MM.1S (cell line): ENCODE measurements at places on chromosomes 12 and 14.

DNA sequence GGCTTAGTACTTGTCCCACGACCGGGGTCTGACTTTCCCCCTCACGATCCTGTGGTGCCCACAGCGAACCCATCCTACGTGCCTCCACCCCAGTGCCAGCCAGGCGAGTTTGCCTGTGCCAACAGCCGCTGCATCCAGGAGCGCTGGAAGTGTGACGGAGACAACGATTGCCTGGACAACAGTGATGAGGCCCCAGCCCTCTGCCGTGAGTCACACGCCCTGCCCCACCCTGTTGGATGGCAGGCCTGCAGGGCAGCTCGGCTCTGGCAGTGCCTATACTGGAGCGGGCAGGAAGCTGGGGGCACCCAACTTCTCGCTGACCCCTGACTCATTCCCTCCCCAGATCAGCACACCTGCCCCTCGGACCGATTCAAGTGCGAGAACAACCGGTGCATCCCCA is 18.3 kb upstream of the LRP1-AS start:
- H3K27me3 ChIP-seq: peaks cover 6% of the 10 kb centered on the region; the same call in 1 of the 2 replicates
- DNase-seq: no peak
- no peaks in the 10 kb centered on the region for H3K4me1 ChIP-seq

DNA sequence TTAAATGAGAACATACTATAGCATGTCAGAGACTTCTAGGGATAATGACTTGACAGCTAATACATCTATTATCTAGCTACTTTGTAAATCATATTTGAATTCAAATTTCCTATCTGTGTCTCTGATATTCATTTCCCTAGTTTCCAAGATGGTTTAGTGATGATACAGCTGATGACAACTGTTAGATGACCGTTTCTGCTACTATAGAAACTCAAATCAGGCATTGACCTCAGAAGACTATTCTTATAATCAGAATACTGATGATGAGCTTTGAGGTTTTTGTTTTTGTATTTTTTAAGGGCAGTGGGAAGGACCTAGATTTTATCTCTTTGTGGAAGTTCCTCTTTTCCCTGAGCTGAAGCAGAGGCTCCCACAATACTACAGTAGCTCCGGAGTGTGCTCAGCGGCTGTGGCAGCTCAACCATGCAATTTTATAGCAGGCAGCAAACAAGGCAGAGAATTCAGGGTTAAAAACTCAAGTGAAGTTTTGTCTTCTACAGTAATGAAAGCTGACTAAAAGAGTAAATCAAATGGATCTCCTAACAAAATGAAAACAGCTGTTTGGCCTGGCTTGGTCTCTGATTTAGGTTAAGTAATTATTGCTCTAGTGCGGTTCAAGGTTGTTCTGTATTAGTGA is 145.1 kb downstream of the SLC25A21 start:
- H3K27me3 ChIP-seq: no peaks in the 10 kb centered on the region
- no peak overlapping the region for H3K4me3 ChIP-seq
- H3K4me1 ChIP-seq: no peaks in the 10 kb centered on the region
- H3K27ac ChIP-seq: no peak overlapping the region
- no peaks in the 10 kb centered on the region for H3K36me3 ChIP-seq

GRCh38 chr12:92002673-92003382 is 142.8 kb downstream of the BTG1 start:
- H3K27ac ChIP-seq: no peak overlapping the region
- DNase-seq: no peak
- no peaks in the 10 kb centered on the region for H3K4me1 ChIP-seq
- no peaks in the 10 kb centered on the region for H3K36me3 ChIP-seq

GRCh38 chr14:35050652-35051051 is 4.6 kb downstream of the FAM177A1 start:
- H3K27ac ChIP-seq: no peak overlapping the region
- H3K4me3 ChIP-seq: no peak overlapping the region
- no peaks in the 10 kb centered on the region for H3K4me1 ChIP-seq

DNA sequence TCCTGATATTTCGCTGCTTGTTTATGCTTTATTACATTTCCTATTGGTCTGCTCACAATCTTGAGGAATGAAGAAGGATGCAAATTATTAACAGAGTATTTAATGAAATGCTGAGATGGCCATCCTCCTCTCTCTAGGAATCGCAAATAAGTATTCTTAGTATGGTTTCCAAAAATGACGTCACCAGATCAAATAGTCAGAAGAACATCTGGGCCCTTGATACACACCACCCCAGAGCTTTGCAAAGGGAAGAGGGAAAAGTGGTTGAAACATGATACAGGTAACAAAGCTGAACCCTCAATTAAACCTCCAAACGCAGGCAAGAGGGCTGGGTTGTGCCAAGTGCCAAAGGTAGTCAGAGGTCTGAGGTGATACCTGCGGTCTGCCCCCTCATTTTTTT is 107.3 kb downstream of the BCL11B start:
- no peaks in the 10 kb centered on the region for H3K27me3 ChIP-seq
- H3K4me1 ChIP-seq: no peaks in the 10 kb centered on the region
- no peak overlapping the region for H3K27ac ChIP-seq

DNA sequence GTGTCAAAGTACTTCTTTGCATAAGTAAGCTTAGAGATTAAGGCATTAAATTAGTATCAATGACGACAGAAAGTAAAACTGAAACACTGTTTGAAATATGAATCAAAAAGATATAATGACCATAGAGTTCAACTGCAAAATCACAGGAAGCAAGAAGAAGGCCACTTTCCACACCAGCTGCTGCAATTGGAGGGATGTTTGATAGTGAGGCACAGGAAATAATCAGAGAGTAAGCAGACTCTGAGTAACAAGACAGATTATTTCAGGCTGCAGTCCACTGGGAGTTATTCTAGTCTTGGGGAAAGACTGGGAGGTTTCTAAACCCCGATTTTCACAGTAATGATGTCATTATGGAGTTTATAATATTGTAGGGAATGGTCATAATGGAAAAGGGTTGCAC is 12.9 kb downstream of the MDGA2 start:
- no peak overlapping the region for H3K4me3 ChIP-seq
- peak; percentile 6 for DNase-seq
- H3K4me1 ChIP-seq: no peaks in the 10 kb centered on the region
- no peak overlapping the region for H3K27ac ChIP-seq
- H3K36me3 ChIP-seq: no peaks in the 10 kb centered on the region
- H3K27me3 ChIP-seq: no peaks in the 10 kb centered on the region

GRCh38 chr14:76780360-76780759 is 19.1 kb downstream of the VASH1 start:
- H3K4me1 ChIP-seq: no peaks in the 10 kb centered on the region
- no peak overlapping the region for H3K4me3 ChIP-seq
- H3K27ac ChIP-seq: no peak overlapping the region
- DNase-seq: no peak
- H3K27me3 ChIP-seq: no peaks in the 10 kb centered on the region

DNA sequence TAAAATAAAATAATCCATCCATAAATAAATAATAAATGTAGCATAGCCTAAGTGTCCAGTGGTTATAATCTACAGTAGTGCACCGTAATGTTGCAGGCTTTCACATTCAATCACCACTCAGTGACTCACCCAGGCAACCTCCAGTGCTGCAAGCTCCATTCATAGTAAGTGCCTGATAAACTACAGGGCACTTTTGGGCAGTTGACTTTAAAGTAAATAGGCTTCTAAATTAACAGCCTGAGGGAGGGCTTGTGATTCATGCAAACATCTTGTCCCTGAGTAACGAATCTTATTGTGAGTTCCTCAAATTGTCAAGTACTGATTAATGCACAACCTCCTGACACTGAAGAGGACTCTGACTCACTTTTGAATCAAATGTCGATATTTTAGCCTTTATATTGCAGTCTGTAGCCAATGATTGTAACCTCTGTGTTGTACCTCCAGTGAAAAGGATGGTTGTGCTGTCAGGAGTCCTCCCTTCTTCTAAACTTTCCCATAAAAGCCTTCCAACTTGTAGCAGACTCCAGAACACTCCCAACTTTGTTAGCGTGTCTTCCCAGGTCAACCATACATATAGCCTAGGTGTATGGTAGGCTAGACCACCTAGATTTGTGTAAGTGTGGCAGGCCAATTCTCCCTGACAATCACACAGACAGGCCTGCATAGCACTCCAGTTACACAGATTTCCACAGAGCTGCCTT is 55.0 kb upstream of the BICD1 start:
- no peak for DNase-seq
- H3K36me3 ChIP-seq: no peaks in the 10 kb centered on the region
- no peaks in the 10 kb centered on the region for H3K4me1 ChIP-seq
- no peaks in the 10 kb centered on the region for H3K27me3 ChIP-seq

DNA sequence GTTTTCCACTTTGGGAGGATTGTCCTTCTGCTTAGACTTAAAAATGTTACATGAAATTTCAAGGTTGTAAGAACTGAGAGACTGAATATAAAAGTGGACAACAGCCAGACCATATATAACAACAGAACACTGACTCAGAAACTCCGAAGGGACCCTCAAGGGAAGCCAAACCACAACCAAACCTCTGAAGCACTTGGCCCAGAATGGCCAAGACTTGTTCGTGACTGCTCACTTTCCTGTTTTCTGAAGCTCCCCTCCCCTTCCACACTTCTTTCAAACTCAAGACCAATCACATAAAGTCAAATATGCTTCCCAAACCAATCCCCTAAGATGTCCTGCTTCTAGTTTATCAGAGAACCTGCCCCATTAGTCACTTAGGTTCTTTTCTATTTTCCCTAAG is 13.7 kb downstream of the OR6J1 start:
- H3K27me3 ChIP-seq: no peaks in the 10 kb centered on the region
- DNase-seq: no peak
- H3K4me3 ChIP-seq: no peak overlapping the region
- H3K36me3 ChIP-seq: no peaks in the 10 kb centered on the region
- H3K27ac ChIP-seq: no peak overlapping the region

DNA sequence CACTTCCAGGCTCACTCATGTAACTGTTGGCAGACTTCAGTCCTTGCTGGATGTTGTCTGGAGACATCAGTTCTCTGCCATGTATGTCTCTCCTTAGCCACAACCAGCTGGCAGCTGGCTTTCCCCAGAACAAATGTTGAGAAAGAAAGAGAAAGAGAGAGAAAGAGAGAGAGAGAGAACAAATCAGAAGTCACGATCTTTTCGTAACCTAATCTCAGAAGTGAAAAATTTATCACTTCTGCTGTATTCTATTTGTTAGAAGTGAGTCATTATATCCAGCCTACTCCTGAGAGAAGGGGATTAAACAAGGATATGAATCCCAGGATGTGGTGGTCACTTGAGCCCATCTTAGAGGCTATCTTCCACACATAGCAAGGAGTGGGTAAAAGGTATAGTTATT is 101.2 kb downstream of the BTG1 start:
- H3K27me3 ChIP-seq: no peaks in the 10 kb centered on the region
- DNase-seq: no peak
- no peaks in the 10 kb centered on the region for H3K36me3 ChIP-seq
- no peak overlapping the region for H3K27ac ChIP-seq

GRCh38 chr14:87830443-87831096 is 162.4 kb downstream of the GALC start:
- H3K4me3 ChIP-seq: no peak overlapping the region
- no peaks in the 10 kb centered on the region for H3K36me3 ChIP-seq
- H3K4me1 ChIP-seq: no peaks in the 10 kb centered on the region

GRCh38 chr12:102958073-102958829 is 777 bp downstream of the ASCL1 start:
- no peaks in the 10 kb centered on the region for H3K36me3 ChIP-seq
- H3K4me1 ChIP-seq: no peaks in the 10 kb centered on the region
- H3K4me3 ChIP-seq: peak overlapping the region; percentile 55
- H3K27ac ChIP-seq: no peak overlapping the region
- peak; percentile 70 for DNase-seq

GRCh38 chr12:111319600-111320257 is 49.2 kb downstream of the PHETA1 start:
- no peak overlapping the region for H3K27ac ChIP-seq
- H3K27me3 ChIP-seq: no peaks in the 10 kb centered on the region
- no peaks in the 10 kb centered on the region for H3K4me1 ChIP-seq
- DNase-seq: no peak
- H3K4me3 ChIP-seq: no peak overlapping the region

GRCh38 chr14:73189651-73190050 is 47.7 kb upstream of the PAPLN start:
- H3K36me3 ChIP-seq: no peaks in the 10 kb centered on the region
- no peaks in the 10 kb centered on the region for H3K4me1 ChIP-seq
- H3K4me3 ChIP-seq: no peak overlapping the region
- no peak overlapping the region for H3K27ac ChIP-seq

DNA sequence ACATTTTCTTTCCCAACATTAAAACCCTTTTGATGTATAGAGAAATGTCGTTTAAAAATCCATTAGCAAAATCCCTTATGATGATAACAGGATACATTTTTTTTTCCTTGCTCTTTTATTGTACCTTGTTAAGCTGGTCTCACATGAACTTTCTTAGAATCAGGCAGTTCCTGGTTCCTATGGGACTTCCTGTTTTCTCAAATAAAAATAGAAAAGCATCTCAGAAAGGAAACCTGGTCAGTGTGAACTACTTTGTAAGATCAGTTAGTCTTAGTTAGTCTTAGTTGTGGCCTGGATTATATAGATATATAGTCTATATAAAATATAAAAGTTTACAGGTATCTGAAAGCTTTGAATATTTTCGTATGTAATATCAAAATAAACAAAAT is 40.3 kb downstream of the LEMD3 start:
- H3K4me1 ChIP-seq: peaks cover 57% of the 10 kb centered on the region
- H3K36me3 ChIP-seq: no peaks in the 10 kb centered on the region; the same call in 1 of the 2 replicates
- H3K27ac ChIP-seq: peak overlapping the region; percentile 57; the same call in 1 of the 2 replicates
- no peaks in the 10 kb centered on the region for H3K27me3 ChIP-seq

- H3K4me1 ChIP-seq: no peaks in the 10 kb centered on the region
- no peak for DNase-seq
- no peaks in the 10 kb centered on the region for H3K36me3 ChIP-seq
- H3K27me3 ChIP-seq: no peaks in the 10 kb centered on the region
- no peak overlapping the region for H3K27ac ChIP-seq
These were observed 632.6 kb downstream of the RPL10L start for GRCh38 chr14:46018846-46019420.

DNA sequence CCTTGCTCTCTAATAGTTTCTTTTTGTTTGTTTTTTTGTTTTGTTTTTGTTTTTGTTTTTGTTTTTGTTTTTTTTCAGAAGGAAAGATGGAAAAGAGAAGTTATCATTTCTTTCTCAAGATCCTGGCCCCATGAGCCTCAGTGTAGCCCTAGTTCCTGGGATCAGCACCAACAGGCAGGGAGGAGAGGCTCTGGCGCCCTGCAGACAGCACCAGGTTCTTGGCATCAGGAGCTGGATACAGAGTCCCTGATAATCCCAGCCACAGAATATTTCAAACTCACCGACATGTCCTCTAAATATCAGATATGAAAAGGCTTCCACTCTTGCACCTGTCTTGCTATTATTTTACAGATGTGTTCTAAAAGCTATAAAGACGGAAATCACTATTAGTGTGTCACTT is 52.7 kb downstream of the FOXN3 start:
- H3K4me3 ChIP-seq: no peak overlapping the region
- H3K27me3 ChIP-seq: no peaks in the 10 kb centered on the region
- no peak for DNase-seq

DNA sequence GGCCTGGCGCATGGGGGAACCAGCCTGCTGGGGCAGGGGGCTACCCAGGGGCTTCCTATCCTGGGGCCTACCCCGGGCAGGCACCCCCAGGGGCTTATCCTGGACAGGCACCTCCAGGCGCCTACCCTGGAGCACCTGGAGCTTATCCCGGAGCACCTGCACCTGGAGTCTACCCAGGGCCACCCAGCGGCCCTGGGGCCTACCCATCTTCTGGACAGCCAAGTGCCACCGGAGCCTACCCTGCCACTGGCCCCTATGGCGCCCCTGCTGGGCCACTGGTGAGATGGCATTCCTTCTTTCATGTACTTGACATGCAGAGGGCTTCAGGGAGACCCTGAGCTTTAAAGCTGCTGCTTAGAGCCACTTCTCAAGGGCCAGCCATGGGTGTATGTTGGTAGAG is 9.0 kb downstream of the LGALS3 start:
- no peaks in the 10 kb centered on the region for H3K4me1 ChIP-seq
- H3K4me3 ChIP-seq: no peak overlapping the region
- DNase-seq: no peak
- H3K27ac ChIP-seq: no peak overlapping the region

- no peak for DNase-seq
- no peaks in the 10 kb centered on the region for H3K36me3 ChIP-seq
- H3K4me1 ChIP-seq: no peaks in the 10 kb centered on the region
- H3K27ac ChIP-seq: no peak overlapping the region
These were observed 18.9 kb upstream of the C12orf71 start for GRCh38 chr12:27101290-27101689.
